ENCODE measurements at places on chromosomes 6 and 20. TPM values are rescaled to one million over a fixed set of nuclear protein-coding genes. Genes with fewer than 3 reads are reported as not detected.
A peak's percentile ranks its signal among the peaks of the same experiment; 100 is the strongest.

RHAG gene
- not detected for total RNA-seq

PTCRA gene
- 2.6 TPM for total RNA-seq

MOG gene
- 2.9 TPM for total RNA-seq

SLA2 gene
- not detected for total RNA-seq

HLA-DQA1 gene
- total RNA-seq, result not detected

RIN2 gene
- 33.7 TPM for total RNA-seq

BNIP5 gene
- 1.2 TPM for total RNA-seq

ARMC2 gene
- 3.1 TPM for total RNA-seq

GJA10 gene
- total RNA-seq, result 1.7 TPM

FYN gene
- 163 TPM for total RNA-seq

RING1 gene
- 13.7 TPM for total RNA-seq

CPNE5 gene
- 16.9 TPM for total RNA-seq

SLC17A3 gene
- 6.7 TPM for total RNA-seq

SLC2A10 gene
- total RNA-seq, result 33.5 TPM

NOTCH4 gene
- total RNA-seq, result 6.7 TPM

ARFGEF3 gene
- total RNA-seq, result 4.6 TPM

HLA-DRA gene
- total RNA-seq, result 47.4 TPM

- DNase-seq, result no peak
These were observed 194.4 kb downstream of the EDN1 start for GRCh38 chr6:12484519-12484918.

DNA sequence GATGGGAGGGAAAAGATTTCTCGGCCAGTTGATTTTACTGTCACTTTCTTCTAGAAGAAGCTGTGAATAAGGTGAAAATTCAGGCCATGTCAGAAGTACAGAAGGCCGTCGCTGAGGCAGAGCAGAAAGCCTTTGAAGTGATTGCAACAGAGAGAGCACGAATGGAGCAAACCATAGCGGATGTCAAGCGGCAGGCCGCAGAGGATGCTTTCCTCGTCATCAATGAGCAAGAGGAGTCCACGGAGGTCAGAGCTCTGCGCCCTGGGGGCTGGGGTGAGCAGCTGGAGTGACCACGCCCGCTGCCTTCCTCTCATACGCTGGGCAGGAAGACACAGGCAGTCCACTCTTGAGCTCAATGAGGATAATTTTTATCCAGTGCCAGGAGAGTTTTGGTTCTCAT, 21.8 kb upstream of the C20orf144 start:
- no peak for DNase-seq

DNA sequence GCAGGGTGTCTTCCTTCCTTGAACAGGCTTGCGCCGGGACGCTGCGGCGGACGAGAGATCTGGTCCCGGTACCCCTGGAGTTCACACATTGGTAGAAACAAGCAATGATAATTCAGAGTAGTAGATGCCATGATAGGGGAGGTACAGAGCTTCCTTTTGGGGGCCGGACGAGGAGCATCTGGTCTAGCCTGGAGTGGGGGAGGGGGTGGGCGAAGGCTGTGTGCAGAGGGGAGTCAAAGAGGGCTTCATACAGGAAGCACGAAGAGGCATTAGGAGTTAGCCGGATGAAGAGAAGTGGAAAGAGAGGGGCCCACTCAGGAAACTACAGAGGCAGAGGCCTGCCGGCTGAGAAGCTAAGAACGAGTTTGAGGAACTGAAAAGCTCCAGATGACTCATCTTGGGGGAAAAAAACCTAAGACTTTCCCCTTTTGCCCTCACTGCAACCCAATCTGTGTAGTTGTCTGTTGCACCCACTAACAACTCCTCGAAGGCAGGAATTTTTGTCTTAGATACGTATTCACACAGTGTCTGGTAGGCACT, 611 bp downstream of the CNPY3 start:
- DNase-seq, result peak; percentile 90

- DNase-seq, result no peak
These were observed 63.6 kb downstream of the F13A1 start for GRCh38 chr6:6256886-6257285.

GRCh38 chr20:50312682-50313521, 122.3 kb downstream of the CEBPB start:
- peak; percentile 85 for DNase-seq

- peak; percentile 2 for DNase-seq
These were observed 50.6 kb downstream of the PDSS2 start for GRCh38 chr6:107408714-107409113.

DNA sequence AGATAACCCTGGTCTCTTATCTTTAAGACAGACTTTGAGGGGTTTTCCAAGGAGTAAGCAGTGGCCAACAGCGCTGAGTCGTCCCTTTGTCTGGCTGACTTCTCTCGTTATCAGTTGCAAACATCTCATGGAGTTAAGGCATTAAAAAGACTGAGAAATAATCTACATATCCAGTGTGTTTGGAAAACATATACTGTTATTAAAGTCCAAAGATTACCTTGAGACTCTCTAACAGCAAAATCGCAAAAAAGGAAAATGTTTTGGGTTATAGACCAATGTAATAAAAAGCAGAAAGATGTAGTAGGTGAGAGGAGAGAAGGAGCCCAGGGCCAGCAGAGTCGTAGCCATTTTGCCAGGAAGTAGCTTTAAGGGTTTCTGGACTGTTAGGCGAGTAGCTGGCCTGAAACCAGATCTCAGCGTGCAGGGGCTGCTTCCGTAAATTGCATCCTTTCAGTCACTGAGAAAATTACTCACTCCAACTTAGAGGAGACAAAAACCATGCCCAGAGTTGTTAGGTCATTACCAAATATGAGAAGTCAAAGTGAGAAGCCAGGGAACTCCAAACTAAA, 24.6 kb downstream of the MYLK4 start:
- DNase-seq, result peak; percentile 49

DNA sequence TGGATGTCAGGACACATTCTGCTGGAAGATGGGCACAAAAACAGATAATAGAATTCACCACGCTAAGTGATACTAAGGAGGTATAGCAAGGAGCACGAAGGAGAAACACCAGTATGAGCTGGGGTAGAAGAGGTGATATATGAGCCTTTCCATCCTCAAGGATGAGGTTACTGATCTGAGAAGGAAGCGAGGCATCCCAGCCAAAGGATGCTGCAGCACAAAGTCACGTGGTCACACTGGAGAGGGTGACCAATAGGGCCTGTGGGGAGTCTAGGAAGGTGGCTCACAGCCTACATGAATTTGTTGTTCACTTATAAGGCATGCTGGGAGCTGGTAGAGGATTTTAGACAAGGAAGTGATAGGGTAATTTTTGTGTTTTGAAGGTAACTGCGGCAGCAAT, 1.4 kb downstream of the GINS1 start:
- DNase-seq, result no peak

GRCh38 chr6:43634702-43635303, 837 bp upstream of the MAD2L1BP start:
- peak; percentile 28 for DNase-seq

DNA sequence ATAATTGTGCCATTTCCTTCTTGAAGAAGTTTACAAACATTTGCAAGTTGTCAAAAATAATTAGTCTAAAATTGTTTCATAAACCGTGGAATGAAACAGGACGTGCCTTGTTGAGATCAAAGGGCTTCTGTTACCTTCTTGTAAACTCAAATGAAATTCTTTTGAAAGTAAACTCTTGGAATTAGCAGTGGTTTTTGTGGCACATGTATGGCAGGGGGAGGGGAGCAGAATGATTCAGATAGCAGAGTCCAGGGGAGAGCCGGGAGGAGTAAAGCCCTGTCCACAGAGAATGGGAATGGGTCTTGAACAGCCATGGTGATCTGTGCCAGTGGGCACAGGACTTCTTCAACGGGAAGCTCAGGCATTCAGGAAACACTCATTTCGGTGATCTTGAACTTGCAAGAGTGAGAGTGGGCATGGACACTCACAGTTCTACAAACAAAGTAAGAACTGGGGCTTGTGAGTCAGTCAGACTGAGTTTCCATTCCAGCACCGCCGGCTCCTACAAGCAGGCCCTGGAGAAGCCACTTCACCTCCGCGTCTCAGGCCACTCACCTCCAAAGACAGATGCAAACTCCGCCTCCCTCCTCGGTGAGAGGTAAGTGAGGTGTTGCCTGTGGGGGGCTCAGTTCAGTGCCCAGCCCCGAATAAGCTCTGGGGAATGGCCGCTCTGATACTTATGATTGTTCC, 143.1 kb downstream of the CDH26 start:
- DNase-seq, result no peak

GRCh38 chr6:21914121-21914973, 320.8 kb downstream of the SOX4 start:
- DNase-seq, result peak; percentile 71

DNA sequence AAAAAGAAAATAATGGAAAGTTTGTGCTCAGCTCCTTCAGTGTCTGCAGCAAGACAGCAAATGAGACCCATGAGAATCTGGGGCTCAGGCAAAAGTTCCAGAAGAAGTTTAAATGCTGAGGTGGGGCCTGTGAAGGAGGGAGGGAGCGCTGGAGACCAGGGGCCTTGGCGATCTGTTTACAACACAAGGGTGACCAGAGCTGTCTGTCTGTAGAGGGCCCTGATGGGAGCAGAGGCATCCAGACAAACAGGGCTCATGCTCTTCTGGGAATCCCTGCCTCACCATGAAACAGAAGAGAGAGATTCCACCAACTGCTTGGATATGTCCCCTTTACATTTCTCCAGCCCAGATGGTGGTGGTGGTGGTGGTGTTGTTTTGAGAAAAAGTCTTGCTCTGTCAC, 79.3 kb upstream of the SHLD1 start:
- DNase-seq, result no peak

DNA sequence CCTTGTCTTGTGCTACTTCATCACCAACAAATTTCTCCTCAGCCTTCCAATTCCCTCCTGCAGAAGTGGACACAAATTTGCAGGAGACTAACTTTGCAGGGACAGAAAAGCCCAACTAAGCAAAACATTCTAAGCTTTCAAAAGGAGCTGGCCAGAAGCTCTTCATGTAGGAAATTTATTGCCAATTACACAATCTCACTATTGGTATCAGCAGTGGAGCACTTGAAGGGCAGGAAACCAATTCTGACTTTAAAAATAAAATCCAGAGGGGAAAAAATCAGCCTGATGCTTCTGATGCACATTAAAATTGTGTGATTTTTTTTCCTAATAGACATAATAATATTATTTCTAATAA, 193.3 kb downstream of the LY86 start:
- peak; percentile 70 for DNase-seq

DNA sequence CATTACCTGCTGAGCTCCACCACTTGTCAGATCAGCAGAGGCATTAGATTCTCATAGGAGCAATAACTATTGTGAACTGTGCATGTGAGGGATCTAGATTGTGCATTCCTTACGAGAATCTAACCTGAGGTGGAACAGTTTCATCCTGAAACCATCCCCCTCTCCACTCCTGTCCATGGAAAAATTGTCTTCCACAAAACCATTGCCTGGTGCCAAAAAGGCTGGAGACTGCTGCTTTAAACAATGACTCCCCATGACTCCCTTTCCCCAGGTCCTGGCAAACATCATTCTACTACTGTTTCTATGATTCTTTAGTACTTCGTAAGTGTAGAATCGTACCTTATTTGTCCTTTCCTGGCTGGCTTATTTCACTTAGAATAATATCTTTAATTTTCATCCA, 9.7 kb upstream of the DYNLRB1 start:
- no peak for DNase-seq

- DNase-seq, result no peak
These were observed 1.3 kb downstream of the RTEL1 start for GRCh38 chr20:63659370-63659769.

GRCh38 chr6:116741571-116741970, 23.9 kb downstream of the FAM162B start:
- no peak for DNase-seq

- no peak for DNase-seq
These were observed 79.4 kb downstream of the LIN28B start for GRCh38 chr6:105036351-105036750.

GRCh38 chr20:56831795-56832194, 202.7 kb downstream of the TFAP2C start:
- no peak for DNase-seq

- no peak for DNase-seq
These were observed 54.6 kb downstream of the B4GALT5 start for GRCh38 chr20:49659056-49659455.

DNA sequence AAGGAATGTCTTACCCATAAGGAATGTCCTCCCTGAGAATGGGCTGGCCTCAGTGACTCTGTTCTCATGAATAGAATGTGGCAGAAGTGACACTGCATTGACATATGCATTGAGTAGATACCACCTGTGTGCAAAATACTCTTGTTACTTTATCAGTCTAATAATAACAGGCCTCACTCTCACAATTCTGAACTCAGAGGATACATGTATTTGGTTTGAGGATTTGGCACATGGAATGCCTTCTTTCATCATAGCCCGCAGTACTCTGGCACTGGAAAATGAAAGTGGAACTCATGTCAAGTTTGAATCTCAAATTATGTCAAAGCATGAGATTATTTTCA, 52.9 kb upstream of the PLCB4 start:
- no peak for DNase-seq

DNA sequence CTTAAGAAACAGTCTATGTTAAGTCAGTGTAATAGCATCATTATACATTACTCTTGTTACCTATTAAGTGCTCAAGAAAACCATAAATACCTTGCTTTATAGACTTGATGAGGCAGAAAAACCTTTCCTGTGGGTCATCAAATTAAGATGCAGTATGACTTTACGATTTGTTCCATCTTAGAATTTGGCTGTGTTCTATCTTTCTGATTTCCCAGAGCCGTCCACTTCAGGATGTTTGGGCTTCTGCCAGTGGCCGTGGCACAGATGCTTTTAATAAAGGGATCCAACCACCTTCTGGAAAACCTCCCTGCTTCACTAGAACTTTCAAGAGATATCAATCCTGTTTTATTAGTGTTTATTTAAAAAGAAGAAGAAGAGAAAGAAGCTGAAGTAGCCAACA, 71.2 kb downstream of the PDE7B start:
- DNase-seq, result peak; percentile 56

All from umbilical cord (tissue), 2 donors.